ENCODE measurements at places on chromosomes 6 and 20.

DNA sequence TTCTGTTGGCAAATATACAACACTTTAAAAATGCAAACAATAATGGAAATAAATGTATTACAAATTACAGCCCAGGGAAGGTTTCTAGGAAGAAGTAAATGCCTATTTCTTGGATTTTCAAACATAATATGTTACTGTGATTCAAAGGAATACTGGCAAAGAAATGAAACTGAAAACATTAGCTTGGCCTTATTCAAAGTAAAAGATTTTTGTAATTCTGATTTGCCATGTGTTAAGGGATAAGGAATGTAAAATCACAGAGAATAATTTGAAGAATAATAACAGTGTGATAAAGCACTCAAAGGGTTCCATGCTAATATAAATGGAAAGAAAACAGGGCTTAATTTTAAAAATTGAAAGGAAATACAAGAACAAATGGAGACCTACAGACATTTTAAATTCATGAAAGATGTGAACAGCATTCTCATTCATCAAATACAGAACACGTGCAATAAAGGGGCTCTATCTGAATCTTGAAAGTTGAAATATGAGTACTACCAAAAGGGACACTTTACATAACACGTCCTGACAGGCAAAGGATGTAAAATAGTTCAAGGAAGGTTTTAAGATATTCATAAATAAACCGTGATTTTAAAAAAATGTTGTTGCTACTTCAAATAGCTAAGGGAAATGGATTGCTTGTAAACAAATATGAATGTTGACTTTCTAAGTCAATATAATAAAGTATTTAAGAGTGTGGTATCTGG, 138.1 kb downstream of the RFPL4B start:
- no peak for DNase-seq

DNA sequence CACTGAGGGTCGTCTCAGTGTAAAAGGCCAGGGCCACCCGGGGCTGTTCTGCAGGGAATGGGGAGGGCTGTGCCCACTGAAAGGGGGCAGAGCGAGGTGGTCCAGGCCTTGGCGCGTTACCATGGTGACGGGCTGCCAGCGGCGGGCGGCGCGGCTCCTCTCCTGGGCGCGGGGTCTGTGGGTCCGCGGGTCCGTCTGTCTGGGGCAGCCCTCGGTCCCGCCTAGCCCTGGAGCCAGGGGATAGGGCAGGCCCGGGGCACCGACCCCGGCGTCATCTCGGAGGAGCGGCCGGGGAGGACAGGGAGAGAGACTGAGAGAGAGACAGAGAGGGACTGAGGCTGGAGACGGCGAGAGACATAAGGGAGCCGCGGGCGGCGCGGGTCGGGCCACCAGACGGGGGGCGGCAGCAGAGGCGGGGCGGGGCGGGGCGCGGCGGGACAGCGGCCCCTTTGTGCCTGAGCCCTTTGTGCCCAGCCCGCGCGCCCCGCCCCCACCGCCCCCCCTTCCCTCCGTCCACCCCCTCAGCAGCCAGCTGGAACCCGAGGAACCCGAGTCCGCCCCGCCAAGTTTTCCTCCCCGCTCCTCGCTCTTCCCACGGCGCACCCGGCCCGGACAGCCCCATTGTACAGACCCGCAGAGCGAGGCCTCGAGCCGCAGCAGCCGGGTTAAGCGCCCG, at the start of gene KIAA1755:
KIAA1755 (minus strand) TSS at position 358 of the 676 bp plus-strand sequence; CDS start at position 123, 235 bp downstream.
- no peak for DNase-seq

DNA sequence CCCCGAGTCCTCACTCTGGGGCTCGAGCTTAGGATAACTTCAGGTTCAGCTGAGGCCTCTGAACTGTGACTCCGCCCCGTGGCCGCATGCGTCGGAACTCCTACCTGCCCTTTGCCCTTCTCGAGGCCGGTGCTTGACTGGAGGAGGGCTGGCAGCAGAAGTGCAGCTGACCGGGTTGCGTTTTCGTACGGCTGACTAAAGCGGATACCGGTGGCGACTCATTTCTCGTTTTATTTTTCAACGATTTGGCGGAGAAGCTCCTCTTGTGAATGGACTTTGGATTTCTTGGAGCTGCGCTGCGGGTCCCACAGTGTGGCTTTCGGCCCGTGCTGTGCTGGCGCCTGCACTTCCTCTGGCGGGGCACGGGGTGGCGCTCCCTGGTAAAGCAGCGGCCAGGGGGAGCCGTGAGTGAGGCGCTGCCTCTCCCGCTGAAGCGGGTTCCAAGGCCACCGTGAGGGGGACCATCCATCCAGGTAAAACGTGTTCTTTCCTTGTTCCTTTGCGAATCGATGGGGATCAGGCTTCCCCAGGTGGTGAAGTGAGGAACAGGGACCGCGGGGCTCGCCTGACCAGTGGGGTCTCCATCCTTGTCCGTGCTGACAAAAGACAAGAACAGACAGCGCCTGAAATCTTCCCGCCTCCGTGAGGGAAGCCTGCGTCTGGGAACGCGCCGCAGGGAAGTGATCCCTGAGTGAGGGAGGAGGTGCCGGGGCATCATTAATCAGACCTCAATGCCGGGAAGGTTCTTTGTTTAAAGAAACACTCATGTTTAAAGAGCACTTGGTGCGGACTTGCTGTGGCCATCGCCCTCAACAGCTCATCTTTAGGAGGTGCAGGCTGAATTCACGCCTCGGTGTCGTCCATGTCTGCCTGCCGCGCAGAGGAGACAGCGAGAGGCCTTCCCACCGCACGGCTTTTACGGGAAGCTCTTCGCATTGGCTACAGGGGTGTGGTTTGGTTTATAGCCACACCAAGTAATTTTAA, 38.8 kb downstream of the ERMARD start:
- DNase-seq = peak; percentile 84

DNA sequence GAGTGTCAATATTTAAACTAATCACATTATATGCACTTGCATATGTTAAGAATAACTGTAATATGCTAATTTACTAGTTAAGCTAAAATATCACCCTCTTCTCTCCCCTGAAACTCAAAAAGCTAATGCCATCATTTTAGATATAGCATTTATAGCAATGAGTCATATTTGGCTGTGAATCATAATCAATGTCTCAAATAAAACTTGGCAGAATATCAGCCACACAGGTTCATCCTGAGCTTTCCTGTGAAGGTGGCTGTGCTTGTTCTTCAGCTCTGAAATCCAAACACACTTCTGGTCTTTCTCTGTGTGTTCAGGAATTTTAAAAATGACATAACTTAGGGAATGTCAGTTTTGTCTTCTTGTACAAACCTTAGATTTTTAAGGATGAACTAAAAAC, 12.8 kb upstream of the PNRC1 start:
- no peak for DNase-seq

DNA sequence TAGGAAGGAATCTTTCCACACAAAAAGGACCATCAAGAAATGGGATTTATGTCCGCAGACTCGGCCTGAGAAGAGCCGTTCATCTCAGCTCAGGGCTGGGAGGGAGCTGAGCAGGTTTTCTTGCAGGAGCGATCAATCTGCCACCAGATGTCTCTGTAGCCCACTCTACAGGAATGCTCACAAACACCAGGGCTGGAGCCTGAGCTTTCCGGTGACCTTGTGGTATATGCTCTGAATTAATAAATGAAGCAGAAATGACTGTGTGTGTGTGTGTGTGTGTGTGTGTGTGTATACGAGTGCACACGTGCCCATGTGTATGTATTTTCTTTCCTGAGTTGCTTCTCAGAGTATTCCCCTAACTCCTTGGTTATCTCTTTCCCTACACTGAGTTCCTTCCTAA, 12.0 kb downstream of the CD83 start:
- peak; percentile 30 for DNase-seq

DNA sequence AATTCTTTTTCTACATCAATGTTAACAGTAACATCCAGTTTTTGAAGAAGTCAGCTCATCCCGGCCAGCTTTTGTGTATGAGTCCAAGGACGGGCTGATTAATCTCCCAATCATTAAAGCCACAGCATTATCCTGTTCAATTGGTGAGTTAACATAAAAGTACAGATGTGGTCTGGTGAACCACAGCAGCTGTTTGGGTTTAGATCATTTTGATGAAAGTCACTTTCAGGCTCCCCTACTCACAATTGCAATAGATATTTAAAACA, 69.0 kb upstream of the NFATC2 start:
- DNase-seq = no peak

- no peak for DNase-seq
These were observed 2.3 kb upstream of the HLA-DMA start for GRCh38 chr6:32954986-32955802.

- DNase-seq = no peak
These were observed 215.0 kb upstream of the SHLD1 start for GRCh38 chr20:5535125-5535756.

DNA sequence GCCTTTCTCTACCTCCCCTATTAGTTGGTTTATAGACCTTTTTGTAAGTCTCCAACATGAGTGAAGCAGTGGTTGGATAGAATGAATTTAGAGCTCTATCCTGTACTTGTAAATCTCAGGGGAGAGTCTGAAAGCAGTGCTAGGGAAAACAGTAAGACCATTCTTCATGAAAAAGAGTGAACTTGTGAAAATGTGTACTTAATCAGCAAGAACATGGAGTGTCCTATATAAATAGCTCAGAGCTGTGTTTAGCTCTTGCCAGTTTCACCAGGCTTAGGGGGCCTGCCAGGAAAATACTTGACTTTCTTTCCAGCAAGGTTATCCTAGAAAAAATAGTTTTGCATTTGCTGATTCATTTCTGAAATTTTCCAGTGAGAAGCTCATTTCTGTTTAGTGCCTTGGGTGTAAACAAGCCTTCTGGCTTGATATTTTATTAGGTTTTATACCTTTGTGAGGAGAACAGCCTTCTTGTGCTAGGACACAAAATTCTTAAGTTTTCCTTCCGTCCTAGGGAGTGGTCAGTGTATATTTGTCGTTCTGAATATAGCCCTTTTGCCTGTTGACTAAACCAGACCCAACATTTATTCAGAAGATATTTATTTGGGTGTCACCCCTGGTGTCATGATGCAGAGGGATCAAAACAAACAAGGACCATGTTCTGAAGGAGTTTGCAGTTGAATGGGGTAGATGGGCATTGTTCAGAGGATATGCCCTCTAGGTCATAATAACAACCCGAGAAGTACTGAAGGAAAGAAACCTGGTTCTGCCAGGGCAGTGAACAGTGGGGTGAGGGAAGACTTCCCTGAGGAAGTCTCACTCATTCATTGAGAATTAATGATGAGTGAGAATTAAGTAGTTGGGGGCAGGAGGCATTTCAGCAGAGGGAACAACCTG, 7.6 kb downstream of the ARFGEF2 start:
- no peak for DNase-seq

GRCh38 chr6:103769431-103769830, 1090.3 kb downstream of the HACE1 start:
- no peak for DNase-seq

GRCh38 chr6:26022737-26023136, 60.1 kb downstream of the TRIM38 start:
- no peak for DNase-seq

DNA sequence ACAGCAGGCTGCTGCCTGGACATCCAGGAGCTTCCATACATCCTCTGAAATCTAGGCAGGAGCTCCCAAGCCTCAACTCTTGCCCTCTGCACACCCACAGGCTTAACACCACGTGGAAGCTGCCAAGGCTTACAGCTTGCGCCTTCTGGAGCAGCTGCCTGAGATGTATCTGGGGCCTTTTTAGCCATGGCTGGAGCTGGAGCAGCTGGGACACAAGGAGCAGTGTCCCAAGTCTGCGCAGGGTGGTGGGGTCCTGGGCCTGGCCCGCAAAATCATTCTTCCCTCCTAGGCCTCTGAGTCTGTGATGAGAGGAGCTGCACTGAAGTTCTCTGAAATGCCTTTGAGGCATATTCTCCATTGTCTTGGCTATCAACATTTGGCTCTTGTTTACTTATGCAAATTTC, 255.0 kb downstream of the DLL1 start:
- DNase-seq = no peak

All from NCI-H1105 (cell line).